ENCODE measurements at places on chromosomes 16 and 17. TPM values are rescaled to one million over a fixed set of nuclear protein-coding genes. Genes with fewer than 3 reads are reported as not detected.
A peak's percentile ranks its signal among the peaks of the same experiment; 100 is the strongest.

Gene DOC2A
- total RNA-seq = not detected

DNA sequence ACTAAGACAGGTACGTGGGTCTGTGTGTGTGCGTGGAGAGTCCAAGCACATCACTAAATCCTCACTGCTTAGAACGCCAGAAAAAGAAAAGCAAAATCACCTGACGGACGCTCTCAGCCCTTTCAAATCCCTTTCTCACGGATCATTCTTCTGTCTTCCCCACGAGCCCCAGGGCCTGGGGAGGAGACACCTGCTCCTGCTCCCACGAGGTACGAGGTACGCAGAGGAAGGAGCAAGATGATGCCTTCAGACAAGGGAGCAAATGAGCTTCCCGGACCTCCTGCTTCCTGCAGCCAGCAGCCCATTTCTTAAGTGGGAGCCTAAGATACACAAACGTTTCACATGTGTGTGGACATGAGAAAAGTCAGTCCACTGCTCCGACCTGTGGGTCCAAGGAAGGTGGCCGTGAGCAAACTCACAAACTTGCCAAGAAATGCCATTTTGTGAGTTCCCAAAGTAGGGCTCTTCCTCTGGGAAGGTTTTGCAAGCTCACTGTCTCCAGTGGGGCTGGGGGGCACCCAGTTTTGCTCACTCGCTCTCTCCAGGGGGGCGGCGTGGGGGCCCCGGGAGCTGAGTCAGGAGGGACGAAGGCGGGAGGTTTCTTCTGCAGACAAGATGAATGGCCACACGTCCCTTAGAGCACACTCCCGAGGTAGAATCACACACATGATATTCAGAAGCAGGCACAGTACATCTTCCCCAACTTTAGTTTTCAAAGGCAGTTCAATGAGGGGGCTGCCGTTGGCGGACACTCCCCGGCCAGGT lies 68.1 kb downstream of the MRM3 start:
- no peak for DNase-seq

Gene CDH1
- 0.36 TPM for total RNA-seq

- no peak for DNase-seq
Measured at GRCh38 chr16:86892509-86892908, 314.2 kb downstream of the FOXL1 start.

- no peak for DNase-seq
Measured at GRCh38 chr16:63789603-63790002, 1332.3 kb downstream of the CDH11 start.

DNA sequence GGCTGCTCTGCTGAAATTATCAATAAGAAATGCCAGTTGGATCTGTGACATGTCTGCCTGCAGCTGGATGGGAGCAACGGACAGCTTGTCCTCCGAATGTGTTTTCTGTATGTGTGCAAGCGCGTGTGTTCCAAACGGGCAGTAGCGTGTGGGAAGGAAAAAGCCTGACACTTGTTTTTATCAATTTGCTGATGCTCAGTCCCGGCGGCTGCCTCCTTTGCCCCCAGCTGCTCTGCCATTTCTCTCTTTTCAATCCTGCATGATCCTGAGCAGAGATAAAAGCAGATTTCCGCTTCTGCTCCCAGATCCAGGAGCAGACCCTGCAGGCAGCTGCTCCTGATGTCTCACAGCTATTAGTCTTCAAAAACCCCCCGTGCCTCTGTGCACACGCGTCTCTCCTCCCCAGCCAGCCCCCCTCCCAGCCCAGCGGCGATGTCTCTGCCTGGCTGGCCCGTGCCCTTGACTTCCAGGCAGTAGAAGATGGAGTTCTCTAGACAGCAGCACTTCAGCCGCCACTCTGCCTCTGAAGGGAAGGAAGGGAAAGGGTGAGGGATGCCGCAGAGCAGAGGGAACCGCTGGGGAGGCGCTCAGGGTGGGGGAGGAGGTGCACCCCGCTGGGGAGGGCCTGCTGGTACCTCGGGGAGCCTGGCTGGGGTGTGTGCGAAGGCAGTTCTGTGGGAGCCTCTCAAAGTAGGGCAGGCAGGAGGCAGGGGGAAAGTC lies 4.1 kb downstream of the PRCD start:
- no peak for DNase-seq

DNA sequence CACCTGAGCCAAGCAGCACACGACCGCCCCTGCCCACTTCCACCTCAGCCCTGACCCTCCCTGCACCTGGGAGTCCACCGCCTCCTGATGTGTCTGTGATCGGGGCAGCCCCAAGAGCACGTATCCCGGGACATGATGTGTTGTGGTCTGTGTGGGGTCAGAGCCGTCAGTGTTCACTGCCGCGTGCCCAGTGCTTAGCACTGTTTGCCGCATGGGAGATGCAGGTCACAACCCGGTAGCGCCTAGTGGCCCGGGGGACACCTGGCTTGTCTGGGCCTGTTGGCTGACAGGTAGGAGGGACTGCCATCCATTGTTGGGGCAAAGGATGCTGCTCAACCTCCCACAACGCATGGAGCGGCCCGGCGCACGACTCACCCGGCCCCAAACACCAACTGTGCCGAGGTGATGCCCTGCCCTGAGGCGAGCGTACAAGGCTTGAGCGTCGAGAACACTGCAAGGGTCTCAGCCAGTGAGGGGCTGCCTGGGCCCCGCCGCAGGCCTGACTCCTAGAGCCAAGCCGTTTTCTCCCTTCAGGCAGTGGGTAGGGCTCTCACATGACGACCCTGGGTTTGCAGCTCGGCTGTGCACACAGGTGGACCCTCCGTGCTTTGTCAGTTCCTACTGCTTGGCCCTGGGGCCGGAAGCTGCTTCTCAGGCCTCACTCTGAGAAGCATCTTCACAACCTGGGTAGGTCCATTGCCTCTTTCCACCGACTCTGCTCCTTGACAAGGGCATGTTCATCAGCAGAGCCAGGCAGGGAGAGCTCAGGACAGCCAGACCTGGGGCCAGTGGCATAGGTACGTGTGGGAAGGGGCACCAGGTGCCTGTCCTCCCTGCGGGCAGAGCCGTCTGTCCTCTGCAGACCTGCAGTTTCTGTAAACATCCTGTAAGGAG lies 5.9 kb upstream of the C16orf95 start:
- DNase-seq = no peak

DNA sequence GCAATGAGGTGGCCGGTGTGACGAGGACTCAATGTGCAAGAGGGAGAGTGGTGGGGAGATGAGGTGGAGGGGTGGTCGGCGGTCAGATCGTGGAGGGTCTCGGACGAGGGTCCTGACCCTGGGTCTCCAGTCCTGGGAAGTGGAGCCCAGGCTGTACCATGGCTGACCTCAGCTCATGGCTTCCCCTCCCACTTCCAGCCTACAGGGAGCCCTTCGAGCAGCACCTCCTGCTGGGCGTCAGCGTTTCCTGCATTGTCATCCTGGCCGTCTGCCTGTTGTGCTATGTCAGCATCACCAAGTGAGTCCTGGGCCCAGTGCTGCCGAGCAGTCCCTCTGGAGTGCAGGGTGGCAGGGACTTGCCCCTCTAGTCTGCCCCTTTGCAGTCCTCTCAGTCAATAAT lies 41.8 kb downstream of the IL4R start:
- peak; percentile 23 for DNase-seq

GRCh38 chr16:9152649-9153501 lies 61.4 kb downstream of the HAPSTR1 start:
- DNase-seq = no peak

Gene MPP2
- 1.1 TPM for total RNA-seq

Gene TMEM238L
- not detected for total RNA-seq

Gene LDAF1
- total RNA-seq = 22.0 TPM

DNA sequence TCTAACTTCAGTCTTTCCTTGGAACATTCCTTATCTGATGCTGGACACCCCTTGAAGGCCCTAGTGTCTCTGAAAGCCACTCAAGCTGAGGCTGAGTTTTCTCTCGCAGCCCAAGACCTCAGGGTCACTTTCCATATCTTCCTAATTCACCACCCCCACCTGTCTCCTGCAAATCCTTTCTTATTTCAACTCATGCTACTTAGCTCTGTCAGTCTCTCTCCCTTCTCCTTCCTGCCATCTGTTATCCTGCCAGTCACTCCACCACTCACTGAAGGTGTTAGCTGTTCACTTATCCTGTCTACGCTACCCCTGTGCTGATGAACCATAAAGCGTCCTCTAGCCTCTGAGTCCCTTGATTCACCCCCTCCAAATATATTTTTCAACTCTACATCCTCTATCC lies 143.9 kb upstream of the SHISA6 start:
- DNase-seq = no peak

- no peak for DNase-seq
Measured at GRCh38 chr16:25390761-25391160, 133.1 kb upstream of the ZKSCAN2 start.

DNA sequence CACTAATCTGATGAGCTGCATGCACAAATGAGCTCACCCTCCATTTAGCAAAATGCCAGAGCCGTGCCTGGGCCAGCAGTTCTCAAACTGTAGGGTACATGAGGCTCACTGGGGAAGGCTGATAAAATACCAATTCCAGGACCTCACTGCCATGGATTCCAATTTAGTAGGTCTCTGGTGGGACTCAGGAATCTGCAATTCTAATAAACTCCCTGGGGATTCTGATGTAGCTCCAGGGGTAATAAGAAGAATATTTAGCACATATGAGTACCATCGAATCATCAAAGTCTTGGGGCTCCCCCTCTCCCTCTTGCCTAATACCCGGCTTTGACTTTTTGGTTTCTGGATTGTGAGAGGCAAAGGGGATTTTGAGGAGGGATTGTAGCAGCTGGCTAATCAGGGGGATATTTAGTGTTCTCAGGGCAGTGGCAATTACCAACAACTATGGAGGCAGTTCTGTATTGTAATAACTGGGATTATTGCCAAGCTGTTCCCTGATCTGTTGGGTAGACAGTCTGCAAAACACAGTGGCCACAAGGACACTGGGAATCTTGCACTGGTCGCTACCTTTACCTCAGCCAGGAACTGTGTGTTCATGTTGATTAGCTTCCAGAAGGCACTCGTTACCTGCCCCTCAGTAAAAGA lies 140.4 kb downstream of the SHISA9 start:
- DNase-seq = no peak

DNA sequence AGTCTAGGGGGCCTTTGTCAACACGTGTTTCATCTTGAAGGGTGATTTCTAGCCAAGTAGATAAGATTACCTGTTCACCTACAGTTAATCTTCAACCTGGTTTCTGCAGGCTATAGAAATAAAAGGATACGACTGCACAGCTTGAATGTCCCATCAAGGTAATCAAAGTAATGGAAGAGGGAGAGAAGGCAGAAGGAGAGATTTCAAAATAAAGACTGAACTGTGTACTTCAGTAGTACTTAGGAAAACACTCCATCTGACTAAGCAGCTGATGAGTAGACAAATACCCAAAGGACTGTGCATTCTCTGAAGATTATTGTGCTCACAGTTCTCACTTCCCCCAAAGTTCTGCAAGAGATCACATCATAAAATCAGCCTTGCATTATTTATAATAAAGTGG lies 5.8 kb upstream of the RFFL start:
- peak; percentile 41 for DNase-seq

DNA sequence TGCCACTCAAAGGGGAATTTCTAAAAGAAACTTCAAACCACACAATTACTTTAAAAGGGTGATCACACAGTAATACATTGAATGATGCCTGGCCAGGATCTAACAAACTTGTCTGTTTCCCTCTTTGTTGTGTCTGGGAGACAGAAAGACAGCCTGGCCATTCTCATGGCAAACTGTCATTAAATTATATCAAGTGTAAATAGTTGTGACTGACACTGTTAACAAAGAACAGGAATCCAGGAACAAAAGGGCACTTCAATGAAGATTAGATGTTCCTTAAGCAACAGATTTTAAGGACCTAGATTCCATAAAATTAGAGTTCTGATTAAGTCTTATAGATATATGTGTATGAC lies 383.6 kb downstream of the KCNJ2 start:
- DNase-seq = no peak

- no peak for DNase-seq
Measured at GRCh38 chr17:76869496-76870376, 1.5 kb downstream of the MGAT5B start.

DNA sequence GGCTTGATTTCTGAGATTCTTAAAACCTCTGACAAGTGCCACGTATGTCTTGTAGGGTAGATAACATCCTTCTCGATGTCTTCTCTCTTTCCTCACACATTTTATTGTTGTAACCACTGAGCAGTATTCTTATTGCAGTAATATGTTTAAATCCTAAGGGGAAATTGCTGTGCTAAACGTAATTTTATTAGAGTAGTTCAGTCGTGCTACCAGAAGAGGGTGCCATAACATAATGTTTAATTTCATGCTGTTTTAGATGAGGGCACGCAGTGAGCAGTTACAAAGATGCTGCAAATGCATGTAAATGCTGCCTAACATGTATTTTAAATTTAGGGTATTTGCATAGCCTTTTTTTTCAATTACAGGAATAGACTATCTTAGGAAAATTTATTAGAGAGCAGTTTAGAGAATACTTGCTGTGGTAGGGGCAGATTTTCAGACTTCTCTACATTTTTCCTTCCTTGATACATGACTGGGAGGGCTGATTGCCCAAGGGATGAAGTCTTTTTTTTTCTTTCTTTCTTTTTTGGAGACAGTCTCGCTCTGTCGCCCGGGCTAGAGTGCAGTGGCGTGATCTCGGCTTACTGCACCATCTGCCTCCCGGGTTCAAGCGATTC lies 51.7 kb downstream of the GAN start:
- peak; percentile 53 for DNase-seq

All from HFFc6 (cell line).